K562 (cell line): ENCODE measurements at places on chromosomes 4 and X. TPM values are rescaled to one million over a fixed set of nuclear protein-coding genes. Genes with fewer than 3 reads are reported as not detected.

DNA sequence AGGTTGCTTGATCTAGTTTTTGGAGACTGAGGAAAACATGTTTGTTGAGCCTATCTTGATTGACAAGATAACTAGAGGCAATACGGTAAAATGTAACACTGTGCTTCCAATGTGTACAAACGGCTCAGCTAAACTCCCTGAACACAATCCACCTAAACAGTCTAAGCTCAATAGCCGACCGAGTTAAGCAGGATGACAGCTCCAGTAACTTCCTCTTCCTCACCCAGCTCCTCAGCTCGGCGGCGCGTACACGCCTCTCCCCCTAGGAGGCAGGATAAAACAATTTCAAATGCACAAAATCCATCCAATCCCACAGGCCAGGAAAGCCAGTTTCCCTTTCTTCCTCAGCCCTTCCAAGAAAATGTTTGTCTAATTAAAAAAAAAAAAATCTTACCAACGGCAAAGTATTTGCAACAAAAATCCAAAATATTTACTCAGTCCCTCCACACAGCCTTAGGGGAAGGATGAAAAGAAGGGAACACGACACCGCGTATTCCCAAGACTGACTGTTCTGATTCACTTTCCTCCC is 1.0 kb downstream of the CNOT6L start:
- peak; percentile 78 for DNase-seq

Gene PNMA6F
- not detected in 2 replicates for total RNA-seq

DNA sequence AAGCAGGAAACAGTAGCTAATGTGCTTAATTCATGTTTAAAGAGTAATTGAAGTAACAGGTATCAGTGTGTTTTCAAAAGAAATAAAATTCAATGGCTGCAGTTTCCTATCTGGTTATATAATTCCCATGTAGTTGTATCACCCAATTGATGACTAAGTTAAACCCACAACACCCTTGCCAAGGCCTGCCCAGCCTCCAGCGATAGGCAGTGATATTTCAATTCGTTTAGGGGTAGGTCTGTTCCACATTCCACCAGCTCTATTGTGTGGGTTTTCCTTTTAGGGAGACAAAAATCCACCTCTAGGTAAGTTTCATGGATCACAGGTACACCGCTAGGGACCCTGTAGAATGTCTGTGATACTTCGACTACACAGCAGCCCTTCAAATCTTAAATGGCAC is 24.7 kb upstream of the MXRA5 start:
- DNase-seq: no peak

- no peak for DNase-seq
Observed at GRCh38 chrX:129403974-129404669, 119.2 kb downstream of the SMARCA1 start.

DNA sequence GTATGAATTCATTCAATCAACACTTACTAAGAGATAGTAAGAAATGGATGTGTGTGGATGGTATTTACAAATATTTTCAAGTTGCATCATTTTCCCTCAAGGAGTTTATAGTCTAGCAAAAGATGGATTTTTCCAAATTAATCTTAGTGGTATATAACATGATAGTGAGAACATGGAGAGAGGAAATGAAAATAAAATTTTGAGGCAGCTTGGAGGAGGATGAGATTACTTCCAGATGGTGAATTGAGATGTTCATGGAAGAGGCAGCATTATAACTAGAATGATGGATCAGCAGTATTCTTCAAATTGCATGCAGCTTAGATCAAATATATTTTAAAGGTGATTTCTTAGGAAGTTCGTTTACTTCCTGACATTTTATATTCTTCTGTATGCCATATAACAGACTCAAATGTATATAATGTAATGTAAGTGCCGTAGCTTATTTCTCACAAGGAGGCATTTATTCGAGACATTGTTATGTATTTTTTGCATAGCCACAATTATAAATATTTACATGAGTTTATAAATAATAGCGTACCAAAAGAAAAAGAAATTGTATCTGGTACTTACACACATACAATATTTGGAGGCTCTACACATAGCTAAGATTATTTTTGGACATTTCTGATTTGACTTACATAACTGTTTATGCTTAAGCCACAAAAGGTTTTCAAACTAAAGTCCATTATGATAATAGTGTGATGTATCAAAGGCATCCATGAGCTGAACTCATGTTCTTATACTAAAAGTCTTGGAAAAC is 439.4 kb downstream of the SPRY1 start:
- DNase-seq: no peak

- no peak for DNase-seq
Observed at GRCh38 chrX:117607561-117607960, 509.0 kb downstream of the KLHL13 start.
